NCI-H69 (cell line): ENCODE measurements at places on chromosomes 16 and 17.

GRCh38 chr16:75288596-75289120 lies 37.2 kb upstream of the BCAR1 start:
- DNase-seq: no peak

GRCh38 chr16:81003064-81003463 lies 3.6 kb downstream of the CMC2 start:
- no peak for DNase-seq

- DNase-seq: peak; percentile 44
Measured at GRCh38 chr16:58464916-58465731, 34.8 kb upstream of the NDRG4 start.

DNA sequence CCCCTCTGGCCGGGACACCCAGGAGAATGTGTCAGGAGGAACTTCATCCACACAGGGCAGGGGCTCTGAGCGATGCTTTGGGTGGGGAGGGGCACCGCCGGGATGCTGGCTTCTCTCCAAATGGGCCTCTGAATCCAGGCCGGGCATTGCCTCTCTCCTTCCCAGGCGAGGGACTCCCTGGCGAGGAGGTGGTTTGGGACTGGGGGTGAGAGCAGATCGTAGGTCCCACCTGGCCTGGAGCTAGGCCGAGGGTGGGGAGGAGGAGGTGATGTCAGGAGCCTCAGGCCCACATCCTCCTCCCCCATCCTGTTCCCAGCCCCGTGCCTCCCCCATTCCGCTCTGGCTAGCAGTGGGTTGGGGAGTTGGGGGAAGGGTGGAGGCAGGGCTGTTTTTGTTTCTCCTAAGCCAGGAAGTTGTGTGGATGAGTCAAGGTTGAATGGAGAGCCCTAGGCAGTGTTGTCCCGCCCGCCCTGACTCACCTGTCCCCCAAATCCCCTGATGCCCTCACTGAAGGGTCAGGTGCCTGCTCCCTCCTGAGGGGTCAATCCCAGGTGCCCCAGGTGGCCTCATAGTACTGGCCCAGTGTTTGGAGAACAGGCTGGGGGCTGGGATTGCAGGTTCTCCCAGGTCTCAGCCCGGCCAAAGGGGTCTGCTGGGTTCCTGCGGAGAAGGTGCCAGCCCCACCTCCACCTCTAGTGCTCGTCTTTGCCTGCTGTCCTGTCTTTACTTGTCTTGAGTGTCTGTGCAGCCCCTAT lies 2.8 kb downstream of the GRB7 start:
- DNase-seq: peak; percentile 66

- DNase-seq: no peak
Measured at GRCh38 chr17:6811510-6811909, 20.0 kb downstream of the TEKT1 start.

DNA sequence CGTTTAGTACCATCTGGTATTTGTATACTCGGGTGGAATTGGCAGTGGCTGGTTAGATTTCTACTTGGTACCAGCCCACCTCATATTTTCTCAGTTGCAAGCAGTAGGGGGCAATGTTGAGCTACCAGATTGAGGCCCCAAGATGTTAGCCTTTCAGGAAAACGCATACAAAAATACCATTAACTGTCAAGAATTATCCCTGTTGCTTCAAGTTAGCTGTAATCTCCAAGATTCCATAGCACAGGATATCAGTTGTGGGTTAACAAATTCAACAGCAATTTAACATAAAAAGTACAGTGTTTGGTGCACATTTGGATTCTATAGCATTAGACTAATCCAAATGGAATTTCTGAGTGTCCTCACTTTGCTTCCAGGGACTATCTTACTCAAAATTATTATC lies 188.2 kb downstream of the FTO start:
- peak; percentile 61 for DNase-seq

GRCh38 chr17:48487221-48487620 lies 43.6 kb downstream of the HOXB1 start:
- no peak for DNase-seq
